Nephron progenitor cell (in vitro differentiated cells): ENCODE measurements at places on chromosomes 16 and 17.

DNA sequence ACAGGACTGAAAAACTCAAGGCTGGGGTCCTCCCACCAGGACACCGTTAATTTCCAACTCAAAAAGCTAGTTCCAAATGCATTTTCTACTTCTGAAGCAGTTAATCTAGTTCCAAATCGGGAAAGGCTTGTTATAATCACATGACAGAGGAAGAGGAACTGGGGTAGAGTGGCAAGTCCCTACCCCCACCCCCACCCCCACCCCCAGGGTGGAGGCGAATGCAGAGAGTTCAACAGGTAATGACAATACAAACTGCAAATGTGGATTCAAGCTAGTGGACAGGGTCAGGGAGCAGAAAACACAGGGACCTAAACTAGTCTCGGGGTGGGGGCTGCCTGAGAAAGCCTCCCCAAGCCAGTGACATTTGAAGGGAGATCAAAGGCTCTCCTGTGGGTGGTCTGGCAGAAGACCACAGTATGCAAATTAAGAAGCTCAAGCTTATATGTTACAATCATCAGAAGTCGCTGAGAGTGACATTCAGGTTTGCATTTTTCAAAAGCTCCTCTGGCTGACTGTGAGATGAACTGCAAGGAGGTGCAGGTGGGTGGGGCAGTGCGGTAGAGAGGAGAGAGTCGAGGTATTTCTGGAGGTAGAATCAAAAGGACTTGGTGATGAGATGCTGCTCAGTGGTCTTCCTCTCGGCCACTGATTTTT lies 56.4 kb upstream of the SLC25A19 start:
- no peak for DNase-seq

DNA sequence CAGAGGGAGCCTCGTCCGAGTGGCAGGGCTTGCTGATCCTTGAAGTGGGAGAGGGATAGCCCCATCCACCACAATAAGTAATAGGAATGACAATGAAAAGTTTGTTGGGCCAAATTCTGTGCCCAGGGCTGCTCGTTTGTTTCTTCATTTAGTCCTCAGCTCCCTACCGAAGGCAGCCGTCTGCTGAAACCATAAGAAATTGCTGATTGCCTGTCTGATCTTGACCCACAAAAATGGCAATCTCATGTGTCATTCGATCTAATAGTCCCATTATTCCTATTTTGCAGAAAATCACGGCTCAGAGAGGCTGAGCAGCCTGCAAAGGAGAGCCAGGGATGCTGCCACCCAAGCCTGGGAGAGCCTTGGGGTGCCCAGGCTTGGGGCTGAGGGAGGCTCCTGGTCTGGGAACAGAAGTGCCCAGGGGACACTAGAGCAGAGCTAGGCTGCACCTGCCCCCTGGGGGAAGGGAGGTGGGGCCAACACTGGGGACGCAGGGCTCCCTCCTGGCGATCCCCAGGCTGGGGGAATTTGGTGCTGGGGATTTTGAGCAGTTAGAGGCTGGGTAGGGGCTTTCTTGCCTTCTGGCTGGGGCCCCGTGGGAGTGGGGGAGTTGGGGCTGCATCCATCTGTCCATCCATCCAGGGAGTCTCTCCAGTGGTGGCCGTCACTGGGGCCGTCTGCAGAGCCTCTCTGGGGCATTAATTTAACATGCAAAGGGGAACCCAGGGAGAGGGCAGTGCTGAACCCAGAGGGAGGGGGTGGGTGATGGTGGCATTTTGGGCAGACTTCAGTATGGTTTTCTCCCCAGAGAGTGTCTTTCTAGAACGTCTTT lies 53.5 kb downstream of the SOCS1 start:
- DNase-seq = no peak

DNA sequence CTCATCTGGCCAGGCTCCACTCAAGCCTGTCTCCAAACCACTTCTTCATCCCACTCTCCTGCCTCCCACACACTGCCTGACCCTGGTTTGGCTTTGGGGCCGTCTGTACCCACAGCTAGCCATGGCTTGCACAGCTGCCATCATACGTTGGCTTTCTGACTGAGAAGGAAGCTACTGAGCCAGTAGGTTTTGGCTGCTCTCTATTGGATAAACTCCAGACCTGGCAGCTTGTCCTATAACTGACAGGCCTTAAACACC lies 3.9 kb downstream of the MIF4GD start:
- no peak for DNase-seq

DNA sequence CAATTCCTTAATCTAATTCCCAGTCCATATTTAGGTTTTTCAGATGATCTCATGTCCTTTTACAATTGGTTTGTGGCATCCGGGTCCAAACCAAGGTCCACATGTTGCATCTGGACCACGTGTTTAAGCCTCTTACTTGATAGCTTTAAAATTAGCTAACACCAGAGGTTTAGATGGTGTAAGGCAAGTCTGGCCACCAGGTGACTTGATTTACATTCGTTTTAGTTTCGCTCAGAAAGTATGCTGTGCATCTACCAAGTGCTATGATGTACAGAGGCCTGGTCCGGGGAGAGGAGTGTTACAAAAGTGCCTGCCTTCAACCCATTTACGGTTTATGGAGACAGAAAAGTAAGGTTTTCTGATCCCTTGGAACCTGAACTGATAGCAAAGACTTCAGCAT lies 878 bp upstream of the DNAJA2 start:
- no peak for DNase-seq

DNA sequence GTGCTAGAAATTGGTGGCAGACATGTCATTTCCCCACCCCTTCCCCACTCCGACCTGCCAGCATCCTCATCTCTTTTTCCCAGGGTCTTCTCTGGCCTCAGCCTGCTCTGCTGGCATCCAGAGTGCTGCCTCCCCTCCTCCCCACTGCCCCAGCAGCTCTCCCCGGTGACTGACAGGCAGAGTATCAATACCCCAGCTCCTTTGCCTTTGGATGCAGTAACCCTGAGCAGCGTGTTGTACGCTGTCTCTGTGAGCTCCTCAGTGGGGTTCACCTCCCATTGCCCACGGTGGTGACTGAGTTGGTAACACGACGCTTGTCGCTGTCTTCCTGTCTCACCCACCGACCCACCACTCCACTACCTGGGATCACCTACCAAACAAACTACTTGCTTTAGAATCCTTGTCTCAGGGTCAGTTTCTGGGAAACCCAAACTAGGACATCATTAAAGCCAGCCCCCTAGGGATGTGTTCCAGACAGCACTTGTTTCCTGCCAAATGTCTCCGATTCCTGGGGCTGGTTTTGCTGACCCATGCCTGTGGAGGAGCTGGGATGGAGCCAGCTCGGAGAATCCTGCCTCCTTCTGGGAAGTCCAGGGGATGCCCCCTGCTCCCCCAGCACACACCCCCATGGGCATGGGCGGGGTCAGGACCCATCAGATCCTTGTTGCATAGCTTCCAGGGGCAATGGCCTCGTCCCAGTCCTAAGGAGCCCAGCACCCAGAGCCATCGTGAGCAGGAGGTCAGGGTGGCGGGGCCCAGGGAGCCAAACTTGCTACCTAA lies 8.3 kb upstream of the SBK1 start:
- DNase-seq = no peak
